ENCODE measurements at places on chromosomes 6 and 20. TPM values are rescaled to one million over a fixed set of nuclear protein-coding genes. Genes with fewer than 3 reads are reported as not detected.
A peak's percentile ranks its signal among the peaks of the same experiment; 100 is the strongest.

GRCh38 chr6:57183336-57183735 lies 11.2 kb downstream of the BAG2 start:
- no peaks in the 10 kb centered on the region for H3K27me3 ChIP-seq
- H3K27ac ChIP-seq, result no peak overlapping the region
- H3K4me3 ChIP-seq, result no peak overlapping the region

- no peak for DNase-seq
- no peaks in the 10 kb centered on the region for H3K4me1 ChIP-seq
- no peak overlapping the region for H3K27ac ChIP-seq
These were observed 62.6 kb upstream of the SIRPG start for GRCh38 chr20:1720226-1720625.

GRCh38 chr6:54053881-54054391 lies 57.3 kb upstream of the MLIP start:
- no peaks in the 10 kb centered on the region for H3K4me1 ChIP-seq
- H3K36me3 ChIP-seq, result no peaks in the 10 kb centered on the region
- no peak for DNase-seq
- no peak overlapping the region for H3K4me3 ChIP-seq

DNA sequence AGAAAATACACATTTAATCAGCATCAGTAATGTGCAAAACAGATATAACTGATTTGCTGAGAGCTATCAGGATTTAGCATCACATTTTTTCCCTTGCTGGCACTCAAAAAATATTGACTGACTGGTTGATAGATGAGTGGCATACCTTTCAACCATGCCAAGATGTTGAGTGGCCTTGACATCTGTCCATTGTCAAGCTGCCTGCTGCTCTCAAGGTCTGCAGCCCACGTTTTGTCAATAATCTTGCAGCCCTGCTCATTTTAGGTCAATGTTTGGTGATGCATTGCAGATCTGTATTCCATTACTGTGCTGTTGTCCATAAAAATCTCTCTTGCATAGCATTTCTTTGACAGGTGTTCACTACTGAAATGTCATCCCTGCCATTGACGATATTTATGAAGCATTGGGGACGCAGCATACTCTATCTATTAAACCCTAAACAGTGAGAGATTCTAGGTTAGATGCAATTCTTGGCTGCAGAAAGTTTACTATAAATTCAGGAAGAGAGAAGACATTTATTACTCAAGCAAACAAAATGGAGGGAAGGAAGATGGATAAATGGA lies 111.6 kb downstream of the BFSP1 start:
- peaks cover 3% of the 10 kb centered on the region for H3K36me3 ChIP-seq
- peaks cover 13% of the 10 kb centered on the region for H3K27me3 ChIP-seq
- no peak overlapping the region for H3K4me3 ChIP-seq
- H3K4me1 ChIP-seq, result no peaks in the 10 kb centered on the region

DNA sequence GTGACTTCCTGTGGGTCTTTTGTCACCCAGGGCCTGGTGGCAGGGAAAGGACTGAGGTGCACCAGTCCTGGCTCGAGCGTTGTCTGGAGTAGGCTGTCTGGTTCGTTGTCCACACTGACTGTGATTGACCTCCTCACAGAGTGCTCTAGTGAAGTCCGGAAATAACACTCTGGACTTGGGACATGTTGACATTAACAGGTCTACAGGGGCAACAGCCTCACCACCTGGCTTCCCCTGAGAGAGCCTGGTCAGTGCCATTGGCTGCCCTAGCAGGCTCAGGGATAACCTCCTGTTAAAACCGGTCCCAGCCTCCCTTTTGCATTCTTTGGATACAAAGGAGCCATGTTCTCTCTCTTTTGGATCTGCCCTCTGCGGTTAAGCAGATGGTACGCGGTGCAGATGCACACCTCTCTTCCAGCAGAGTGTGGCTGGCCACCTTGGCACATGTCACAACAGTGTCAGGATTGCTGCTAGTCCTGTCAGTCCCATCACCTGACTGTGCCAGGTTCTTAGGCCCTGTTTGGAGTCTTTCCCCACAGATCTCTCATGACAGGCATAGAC lies 46.2 kb downstream of the CDS2 start:
- no peak for DNase-seq
- no peak overlapping the region for H3K27ac ChIP-seq
- H3K27me3 ChIP-seq, result no peaks in the 10 kb centered on the region
- H3K4me1 ChIP-seq, result peaks cover 36% of the 10 kb centered on the region
- H3K4me3 ChIP-seq, result no peak overlapping the region

- no peaks in the 10 kb centered on the region for H3K27me3 ChIP-seq
- DNase-seq, result no peak
- H3K27ac ChIP-seq, result peak overlapping the region; percentile 35
- H3K4me1 ChIP-seq, result peaks cover 17% of the 10 kb centered on the region
- no peaks in the 10 kb centered on the region for H3K36me3 ChIP-seq
These were observed 24.9 kb downstream of the BLTP3A start for GRCh38 chr6:34816635-34817301.

DNA sequence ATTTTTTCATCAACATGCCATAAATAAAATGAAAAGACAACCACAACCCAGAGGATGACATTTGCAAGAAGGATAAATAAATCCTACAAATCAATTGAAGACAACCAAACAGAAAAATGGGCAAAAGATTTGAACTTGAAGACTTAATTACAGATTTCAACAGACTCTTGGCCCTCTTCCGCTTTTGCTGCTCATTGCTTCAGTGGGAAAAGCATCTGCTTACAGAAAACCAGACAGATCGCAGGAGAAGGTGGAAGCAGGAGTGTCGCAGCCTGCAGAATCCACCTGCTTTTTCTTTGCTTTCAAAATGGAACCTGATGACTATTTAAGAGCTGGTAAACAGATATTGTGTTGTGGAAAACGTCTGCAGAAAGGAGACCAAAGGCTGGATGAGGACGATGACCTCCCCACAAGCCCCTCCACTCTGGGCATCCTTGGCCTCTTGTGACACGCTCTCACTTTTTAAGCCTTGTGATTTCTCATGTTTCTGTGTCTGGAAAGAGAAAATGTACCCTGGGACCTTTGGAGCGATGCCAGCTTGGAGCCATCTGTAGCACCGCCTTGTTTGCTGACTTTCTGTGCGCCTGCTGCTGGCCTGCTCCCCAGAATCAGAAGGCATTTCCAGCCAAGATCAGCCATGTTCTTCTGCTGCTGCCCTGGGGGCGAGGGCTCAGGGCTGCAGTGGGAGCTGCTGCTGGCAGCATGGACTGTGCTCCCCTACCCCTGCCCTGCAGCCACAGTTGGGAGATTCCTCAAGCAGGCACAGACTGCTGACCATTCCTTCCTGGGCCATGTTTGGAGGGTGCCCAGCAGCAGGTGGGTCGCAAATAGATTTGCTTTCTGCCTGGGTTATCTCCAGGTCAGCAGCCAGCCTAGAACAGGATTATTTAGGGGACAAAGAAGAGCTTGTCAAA lies 3.6 kb upstream of the CSTL1 start:
- DNase-seq, result no peak
- peaks cover 3% of the 10 kb centered on the region for H3K27me3 ChIP-seq
- H3K4me3 ChIP-seq, result no peak overlapping the region
- H3K4me1 ChIP-seq, result no peaks in the 10 kb centered on the region
- H3K36me3 ChIP-seq, result no peaks in the 10 kb centered on the region

The HDGFL1 gene
- not detected for total RNA-seq

The KCNK5 gene
- total RNA-seq, result 32.7 TPM

The MCCD1 gene
- total RNA-seq, result not detected

The PSORS1C2 gene
- not detected for total RNA-seq

Measured in neural crest cell (in vitro differentiated cells).